ENCODE measurements at places on chromosomes 1 and 21.
A peak's percentile ranks its signal among the peaks of the same experiment; 100 is the strongest.

- peak; percentile 41 for DNase-seq
These were observed 2.3 kb downstream of the KLHDC8A start for GRCh38 chr1:205354259-205355074.

GRCh38 chr21:45295576-45296365 lies 8.1 kb upstream of the POFUT2 start:
- no peak for DNase-seq

GRCh38 chr1:236760480-236760879 lies 34.6 kb upstream of the MTR start:
- no peak for DNase-seq

DNA sequence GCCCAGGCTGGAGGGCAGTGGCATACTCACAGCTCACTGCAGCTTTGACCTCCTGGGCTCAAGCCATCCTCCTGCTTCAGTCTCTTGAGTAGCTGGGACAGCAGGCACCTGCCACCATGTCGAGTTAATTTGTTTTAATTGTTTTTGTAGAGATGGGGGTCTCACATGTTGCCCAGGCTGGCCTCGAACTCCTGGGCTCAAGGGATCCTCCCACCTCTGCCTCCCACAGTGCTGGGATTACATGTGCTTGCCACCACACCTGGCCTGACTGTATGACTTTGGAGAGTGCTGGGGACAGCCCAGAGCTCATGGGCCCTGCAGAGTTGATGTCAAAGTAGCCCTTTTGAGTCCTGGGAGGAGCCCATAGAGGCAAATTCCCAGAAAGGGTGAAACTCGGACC lies 1.8 kb downstream of the OBSCN start:
- no peak for DNase-seq

DNA sequence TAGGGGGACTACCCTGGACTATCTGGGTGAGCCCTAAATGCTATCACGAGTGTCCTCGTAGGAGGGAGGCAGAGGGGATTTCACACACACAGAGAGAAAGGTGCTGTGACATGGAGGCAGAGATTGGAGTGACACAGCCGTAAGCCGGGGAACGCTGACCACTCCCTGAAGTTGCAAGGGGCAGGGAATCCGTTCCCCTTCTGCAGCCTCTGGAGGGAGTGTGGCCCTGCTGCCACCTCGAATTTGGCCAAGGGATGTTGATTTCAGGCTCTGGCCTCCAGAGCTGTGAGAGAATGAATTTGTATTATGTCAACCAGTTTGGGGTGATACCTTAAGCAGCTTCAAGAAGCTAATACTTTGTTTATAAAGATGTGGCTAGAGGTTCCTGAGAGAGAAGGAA lies 137.7 kb downstream of the ACTL8 start:
- no peak for DNase-seq

- no peak for DNase-seq
These were observed 457.9 kb downstream of the BRINP3 start for GRCh38 chr1:190019717-190020116.

DNA sequence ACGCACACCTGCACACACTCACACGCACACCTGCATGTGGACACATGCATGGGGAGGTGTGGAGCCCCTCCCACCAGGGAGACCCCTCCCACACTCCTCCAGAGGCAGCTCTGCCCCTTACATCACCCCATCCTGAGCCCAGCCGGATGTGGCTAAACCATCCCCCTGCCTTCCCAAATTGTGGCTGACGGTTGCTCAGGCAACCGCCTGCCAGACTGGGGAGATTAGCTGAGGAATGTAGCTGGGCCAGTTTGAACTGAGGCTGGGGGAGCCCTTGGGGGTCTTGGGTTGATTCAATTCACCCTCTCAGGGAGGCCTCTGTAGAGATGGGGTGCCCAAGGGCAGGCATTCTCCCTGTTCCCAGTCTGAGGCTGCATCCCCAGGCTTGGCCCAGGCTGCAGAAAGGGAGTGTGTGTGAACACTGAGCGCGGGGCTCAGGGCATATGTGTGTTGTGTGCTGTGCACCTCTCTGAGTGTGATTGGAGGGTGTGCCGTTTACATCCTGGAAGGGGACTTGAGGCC lies 12.9 kb downstream of the PTPRU start:
- no peak for DNase-seq

DNA sequence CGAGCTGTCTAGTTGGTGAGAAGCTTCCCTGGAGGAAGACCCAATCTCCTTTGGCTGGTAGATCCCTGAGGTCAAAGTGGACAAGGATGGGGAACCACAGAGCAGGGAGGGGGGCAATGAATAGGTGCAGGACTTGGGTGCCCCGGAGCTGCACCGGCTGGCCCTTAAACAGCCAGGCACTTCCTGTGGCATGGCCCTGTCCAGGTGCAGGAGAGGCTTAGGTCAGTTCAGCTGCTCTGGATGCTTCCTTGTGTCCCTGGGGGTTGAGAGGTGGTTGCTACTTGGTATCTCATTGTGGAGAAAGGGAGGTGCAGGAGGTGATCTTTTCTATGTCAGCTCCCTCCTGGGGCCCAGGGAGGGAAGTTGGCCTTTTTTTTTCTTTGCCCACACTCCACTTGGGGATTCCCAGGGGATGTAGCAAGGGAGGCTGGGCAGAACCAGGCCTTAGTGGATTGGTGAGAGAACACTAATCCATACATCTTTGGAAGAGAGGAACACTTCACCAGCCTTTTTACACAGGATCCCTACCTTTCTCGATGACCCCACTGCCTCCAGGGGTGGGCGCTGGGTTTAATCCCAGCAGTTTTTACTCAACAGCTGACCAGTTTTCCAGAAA lies 1.2 kb upstream of the ST3GAL3 start:
- DNase-seq = no peak

DNA sequence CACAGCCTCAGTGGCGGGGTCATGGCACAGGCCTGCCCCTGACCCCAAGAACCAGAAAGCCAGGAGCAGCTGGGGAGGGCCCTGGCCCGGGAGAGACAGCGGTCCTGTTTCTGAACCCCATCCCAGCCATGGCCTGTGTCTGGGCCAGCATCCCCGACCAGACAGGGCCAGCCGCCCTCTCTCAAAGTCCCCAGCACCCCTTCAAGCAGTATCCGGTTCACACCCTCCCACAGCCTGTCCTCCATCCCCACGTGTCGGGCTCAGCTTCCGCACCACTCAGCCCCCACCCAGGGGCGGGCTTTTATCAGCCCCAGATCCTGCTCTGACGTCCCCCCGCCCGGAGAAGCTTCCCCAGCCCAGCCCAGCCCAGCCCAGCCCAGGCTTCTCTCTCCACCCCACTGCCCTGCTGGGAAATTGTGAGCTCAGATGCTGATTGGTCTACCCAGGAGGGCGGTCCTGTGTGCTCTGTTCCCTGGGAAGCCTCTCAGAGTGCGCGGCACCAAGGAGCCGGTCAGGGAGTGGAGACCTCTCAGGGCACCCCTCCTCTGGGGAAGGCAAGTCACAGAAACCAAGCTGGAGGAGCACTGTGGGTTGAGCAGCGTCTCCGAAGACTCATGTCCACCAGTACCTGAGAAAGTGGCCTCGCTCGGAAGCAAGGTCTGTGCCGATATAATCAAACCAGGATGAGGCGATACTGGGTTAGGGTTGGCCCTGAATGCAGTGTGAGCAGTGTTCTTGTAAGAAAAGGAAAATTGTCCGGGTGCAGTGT lies 4.7 kb upstream of the FAAP20 start:
- peak; percentile 57 for DNase-seq

- DNase-seq = no peak
These were observed 680 bp upstream of the CNN3 start for GRCh38 chr1:94927405-94928175.

- DNase-seq = no peak
These were observed 1.7 kb downstream of the PTGFR start for GRCh38 chr1:78492386-78492950.

- DNase-seq = no peak
These were observed 25.7 kb downstream of the COA6 start for GRCh38 chr1:234398849-234399381.

DNA sequence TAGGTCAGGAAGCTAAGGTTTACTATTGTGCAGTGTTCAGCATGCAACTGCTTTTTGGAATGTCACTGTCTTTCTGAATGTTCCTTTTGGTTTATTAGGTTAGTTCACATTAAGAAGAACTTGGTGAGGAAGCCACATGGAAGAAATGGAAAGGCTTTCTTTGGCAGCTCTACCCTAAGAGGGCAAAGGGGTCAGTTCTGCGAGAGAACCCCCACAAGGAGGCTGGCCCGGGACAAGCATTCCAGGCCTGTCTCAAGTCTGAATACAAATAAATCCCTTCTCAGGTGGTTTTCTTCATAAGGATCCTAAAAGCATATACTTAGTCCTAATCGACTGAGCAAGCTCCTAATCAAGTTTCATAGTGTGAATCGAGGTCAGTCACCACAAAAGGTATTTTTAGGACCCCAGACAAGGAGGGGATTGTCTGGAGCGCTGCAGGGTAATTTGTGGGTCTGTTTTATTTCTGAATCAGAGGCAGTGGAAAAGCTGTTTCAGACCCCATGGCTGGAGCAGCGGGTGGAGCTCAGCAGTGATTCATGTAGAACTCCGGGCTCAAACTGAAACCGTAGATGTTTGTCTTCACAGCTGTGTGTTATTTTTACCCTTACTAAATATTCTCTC lies 63.3 kb downstream of the ERG start:
- no peak for DNase-seq

GRCh38 chr1:59248758-59249157 lies 48.1 kb upstream of the FGGY start:
- no peak for DNase-seq

DNA sequence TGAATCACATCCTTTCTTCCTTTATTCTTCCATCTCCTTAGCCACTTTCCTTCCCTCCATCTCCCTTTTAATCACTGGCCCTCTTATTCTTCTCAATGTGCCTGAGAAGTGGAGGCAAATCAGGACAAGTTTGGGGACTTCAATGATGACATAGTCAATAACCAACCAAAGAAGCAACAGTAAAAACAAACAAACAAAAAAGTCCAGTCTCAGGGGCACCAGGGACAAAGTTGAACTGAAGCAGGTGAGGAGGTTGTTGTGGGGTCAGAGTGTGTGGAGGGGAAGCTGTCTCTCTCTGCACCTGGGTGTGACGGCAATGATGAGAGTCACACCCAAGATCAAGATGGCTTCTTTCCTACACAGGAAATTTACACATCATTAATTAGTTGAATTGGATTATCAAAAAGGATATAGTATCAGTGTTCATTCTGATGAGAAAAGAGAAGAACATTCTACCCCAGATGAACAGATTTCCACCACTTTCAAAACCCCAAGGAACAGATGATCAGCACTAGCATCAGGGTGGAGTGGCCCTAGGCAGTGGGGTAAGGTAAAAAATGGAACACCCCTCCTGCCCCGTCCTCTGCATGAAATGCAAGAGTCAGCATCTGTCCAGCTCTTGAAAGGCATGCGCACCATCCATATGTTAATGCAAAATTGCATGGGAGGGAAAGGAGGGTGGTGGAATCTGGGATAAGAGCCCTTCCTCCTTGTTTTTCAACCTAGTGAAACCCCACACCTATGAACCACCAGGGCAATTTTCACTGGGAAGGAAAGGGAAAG lies 32.6 kb downstream of the HSD3B2 start:
- DNase-seq = no peak

- no peak for DNase-seq
These were observed 12.4 kb downstream of the EPB41 start for GRCh38 chr1:28926629-28927265.

DNA sequence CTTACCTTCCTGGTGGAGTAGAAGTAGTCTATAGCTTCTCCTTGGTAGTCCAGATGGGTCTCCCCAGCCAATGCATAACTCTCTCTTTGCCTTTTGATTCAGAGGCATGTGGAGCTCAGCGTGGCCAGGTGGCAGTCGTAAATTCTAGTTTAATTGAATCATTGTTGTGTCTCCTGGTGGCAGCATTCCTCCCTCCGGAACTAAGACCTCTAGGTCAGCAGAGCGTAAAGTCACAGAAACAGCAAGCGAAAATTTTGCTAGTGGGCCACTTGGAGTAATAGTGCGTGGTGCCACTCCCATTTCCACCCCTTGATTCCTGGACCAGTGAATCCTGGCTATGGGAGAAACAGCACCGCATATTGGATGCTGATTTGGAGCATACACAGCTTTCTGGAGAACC lies 3.9 kb upstream of the TMPRSS2 start:
- DNase-seq = no peak

- no peak for DNase-seq
These were observed 10.1 kb upstream of the PARP1 start for GRCh38 chr1:226417830-226418546.

- no peak for DNase-seq
These were observed 15.1 kb downstream of the NFYC start for GRCh38 chr1:40706626-40707025.

DNA sequence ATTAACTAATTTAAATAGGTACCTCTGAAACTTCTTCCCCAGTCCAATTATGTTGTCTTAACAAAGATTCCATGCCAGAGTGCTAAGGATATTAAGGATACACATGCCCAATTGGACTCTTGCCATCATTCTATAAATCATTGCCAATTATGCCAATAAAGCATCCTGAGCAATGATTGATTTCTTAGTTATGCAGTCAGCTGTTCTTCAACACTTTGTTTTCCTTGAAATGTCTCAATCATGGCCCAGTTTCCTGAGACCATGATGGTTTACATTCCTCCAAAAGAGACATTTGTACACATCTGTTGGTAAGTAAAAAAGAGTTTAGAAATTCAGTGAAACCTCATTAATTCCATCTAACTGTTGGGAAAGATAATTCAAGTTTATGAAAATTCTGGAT lies 180.4 kb upstream of the PKN2 start:
- no peak for DNase-seq

GRCh38 chr1:77164434-77164944 lies 54.7 kb downstream of the PIGK start:
- DNase-seq = no peak

DNA sequence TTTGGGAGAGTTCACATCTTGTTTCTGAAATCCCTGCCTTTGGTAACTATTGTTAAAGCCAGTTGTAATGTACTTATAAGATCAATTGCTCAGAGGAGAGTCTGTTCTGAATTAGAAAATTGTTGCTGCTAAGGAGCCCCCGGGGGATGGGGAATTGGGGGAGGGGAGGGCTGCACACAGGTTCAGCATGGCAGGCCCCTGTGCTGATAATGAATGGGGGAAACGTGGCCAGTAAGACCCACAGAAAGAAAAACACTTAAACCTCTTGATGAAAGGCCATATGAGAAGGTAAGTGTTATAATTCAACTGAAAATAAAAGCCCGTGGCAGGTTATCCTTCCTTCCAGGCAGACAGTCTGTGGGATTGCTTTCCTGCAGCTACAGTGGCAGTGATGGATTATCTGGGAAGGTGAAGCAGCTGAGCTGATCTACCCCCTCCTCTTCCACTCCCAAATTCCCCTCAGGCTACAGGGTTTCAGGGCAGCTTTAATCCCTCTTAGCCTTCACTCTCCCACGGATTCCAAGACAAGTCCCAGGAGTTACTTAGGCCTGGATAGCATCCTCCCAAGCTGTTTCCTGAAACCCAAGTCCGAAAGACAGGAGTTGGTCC lies 398.8 kb downstream of the TBX15 start:
- no peak for DNase-seq

DNA sequence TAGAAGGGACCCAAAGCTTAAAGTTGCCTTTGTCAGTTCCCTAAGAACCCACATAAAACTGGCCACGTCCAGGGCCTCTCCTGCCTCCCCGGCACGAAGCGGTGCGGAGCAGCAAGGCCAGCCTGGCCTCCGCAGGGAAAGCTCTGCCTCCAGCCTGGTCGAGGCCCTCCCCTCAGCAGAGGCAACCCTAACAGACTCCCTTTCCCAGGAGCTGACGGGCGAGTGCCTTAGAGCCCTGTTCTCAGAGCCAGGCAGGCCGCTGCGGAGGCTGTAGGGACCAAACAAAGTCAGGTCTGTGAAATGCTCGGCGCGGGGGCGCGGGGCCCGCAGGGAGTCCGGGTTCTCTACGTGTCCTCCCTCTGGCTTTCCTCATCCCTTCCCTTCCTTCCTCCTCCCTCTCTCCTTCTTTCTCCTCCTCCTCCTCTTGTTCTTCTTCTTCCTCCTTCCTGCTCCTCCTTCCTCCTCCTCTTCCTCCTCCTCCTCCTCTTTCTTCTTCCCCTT lies 40.7 kb downstream of the RIPK4 start:
- no peak for DNase-seq

Data from stimulated activated CD4-positive, alpha-beta T cell treated with anti-CD3 and anti-CD28 coated beads, Interleukin-1b, Interleukin-23, amount 100 ng/mL, for 24 hours (primary cell).